ENCODE measurements at places on chromosomes 11 and 22. TPM values are rescaled to one million over a fixed set of nuclear protein-coding genes. Genes with fewer than 3 reads are reported as not detected.

PCNX3 gene
- 44.7 TPM for total RNA-seq

SLC6A5 gene
- not detected for total RNA-seq

GAB4 gene
- not detected for total RNA-seq

BRSK2 gene
- total RNA-seq, result 1.1 TPM

SOX6 gene
- 22.1 TPM for total RNA-seq

CRYBA4 gene
- total RNA-seq, result not detected

GAL3ST1 gene
- 1.4 TPM for total RNA-seq

FXYD2 gene
- total RNA-seq, result 1.0 TPM

SLC22A8 gene
- total RNA-seq, result not detected

OR4A16 gene
- total RNA-seq, result not detected

HEPACAM gene
- total RNA-seq, result not detected

TMEM86A gene
- total RNA-seq, result 5.9 TPM

TPBGL gene
- 0.89 TPM for total RNA-seq

Data from thyroid gland (tissue), 4 donors.